Activated CD4-positive, CD25-positive, alpha-beta regulatory T cell (primary cell): ENCODE measurements at places on chromosomes 6 and 20.

- no peak for DNase-seq
Observed at GRCh38 chr6:87669051-87669450, 33.0 kb downstream of the AKIRIN2 start.

DNA sequence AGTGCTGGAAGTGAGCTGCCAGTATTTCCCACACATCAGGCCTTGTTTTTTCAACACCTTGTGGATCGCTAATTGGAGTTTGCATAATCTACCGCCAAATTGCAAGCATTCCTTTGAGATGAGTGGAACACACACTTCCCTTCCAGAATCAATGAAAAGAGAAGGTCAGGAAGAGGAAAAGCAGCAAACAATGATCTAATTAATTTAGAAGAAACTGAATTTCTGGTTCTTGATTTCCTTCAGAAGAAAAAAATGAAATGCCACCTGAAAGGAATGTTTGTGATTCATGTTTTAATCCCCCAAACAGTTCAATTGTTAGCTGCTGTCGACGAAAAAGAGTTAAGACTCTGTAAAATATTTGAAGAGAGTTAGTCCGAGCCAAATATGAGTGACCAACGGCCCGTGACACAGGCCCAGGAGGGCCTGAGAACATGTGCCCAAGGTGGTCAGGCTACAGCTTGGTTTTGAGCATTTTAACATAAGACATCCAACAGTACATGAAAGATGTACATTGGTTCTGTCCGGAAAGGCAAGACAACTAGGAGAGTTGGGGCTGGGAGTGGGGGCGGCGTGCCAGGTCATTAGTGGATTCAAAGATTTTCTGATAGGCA, 182.3 kb downstream of the MTFR2 start:
- no peak for DNase-seq

GRCh38 chr6:131060311-131060710, 2.7 kb downstream of the EPB41L2 start:
- no peak for DNase-seq

GRCh38 chr6:152420696-152421095, 216.5 kb downstream of the SYNE1 start:
- DNase-seq, result no peak

- no peak for DNase-seq
Observed at GRCh38 chr6:141726248-141726647, 406.5 kb upstream of the GJE1 start.

DNA sequence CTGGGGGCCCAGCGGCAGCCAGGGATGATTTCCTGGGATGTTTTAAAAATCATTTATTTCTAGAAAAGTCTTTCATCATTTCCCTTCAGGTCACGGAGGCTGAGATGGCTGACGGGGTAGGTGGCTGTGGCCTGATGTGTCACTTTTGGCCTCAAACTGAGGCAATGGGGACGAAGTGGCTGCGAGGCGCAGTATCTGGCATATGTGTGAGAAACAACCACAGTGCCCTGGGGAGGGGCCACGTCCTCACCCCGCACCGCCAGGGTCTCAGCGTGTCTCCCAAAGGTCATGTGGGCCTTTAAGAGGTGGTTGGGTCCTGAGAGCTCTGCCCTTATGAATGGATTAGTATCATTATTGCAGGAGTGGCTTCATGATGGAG, 120.0 kb downstream of the CEBPB start:
- DNase-seq, result no peak

GRCh38 chr6:168138436-168138835, 59.4 kb upstream of the FRMD1 start:
- no peak for DNase-seq

DNA sequence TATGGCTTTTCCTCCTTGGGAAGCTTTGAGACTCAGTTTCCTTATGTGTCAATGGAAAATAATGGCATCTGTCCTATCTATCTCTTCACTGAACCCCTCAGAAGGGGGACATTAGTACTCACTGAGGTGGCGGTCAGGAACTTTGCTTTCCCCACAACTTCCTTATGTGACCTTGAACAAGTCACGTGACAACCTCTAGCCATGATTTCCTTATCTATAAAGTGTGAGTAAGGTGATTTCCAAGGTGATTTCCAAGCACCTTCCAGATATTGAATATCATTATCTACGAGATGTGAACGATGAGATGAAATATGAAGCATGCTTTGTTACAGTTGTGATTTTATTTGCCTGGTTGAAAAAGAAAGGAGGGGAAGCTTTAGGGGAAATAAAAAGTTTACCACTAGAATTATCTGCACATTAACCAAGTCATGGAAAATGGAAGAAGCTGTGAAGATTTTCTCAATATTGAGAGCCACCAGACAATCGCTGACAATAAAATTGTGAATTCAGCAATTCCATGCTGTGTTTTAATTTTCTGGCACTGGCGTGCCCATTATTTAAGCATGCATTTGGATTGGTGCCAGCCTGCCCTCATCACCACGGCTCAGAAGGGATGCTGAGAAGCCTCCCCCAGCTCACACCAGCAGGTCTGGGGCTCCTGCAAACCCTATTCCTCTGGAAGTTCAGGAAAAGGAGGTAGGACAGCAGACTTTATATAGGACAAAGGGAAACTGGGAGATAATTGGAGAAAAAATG, 255.3 kb downstream of the CD83 start:
- no peak for DNase-seq

GRCh38 chr6:132270726-132271402, 130.4 kb downstream of the MOXD1 start:
- no peak for DNase-seq

DNA sequence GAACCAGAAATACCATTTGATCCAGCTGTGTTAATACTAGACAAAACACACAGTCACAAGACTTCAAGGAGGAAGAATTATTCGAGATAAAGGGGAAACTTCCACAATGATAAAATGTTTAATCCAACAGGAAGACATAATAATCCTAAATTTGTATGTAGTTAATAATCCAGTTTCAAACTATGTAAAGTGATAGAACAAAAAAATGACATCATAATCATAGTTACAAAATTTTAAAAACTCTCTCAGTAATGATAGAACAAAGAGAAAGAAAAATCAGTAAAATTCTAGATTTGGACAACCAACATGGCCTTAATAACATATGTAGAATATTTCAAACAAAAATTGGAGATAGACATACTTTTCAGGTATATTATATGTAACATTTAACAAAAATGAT, 38.9 kb downstream of the LINC00237 start:
- DNase-seq, result no peak
